Spleen (tissue), 13 donors: ENCODE measurements at places on chromosomes 7 and 10. TPM values are rescaled to one million over a fixed set of nuclear protein-coding genes. Genes with fewer than 3 reads are reported as not detected.

GRCh38 chr10:4749271-4749574, 76.8 kb upstream of the AKR1E2 start:
- no peak for DNase-seq
- no peak overlapping the region for H3K4me3 ChIP-seq
- H3K27me3 ChIP-seq: peaks cover under 1% of the 10 kb centered on the region
- H3K27ac ChIP-seq: no peak overlapping the region

The SPDYE6 gene
- total RNA-seq: not detected

The CRYGN gene
- total RNA-seq: 0.17 TPM

DNA sequence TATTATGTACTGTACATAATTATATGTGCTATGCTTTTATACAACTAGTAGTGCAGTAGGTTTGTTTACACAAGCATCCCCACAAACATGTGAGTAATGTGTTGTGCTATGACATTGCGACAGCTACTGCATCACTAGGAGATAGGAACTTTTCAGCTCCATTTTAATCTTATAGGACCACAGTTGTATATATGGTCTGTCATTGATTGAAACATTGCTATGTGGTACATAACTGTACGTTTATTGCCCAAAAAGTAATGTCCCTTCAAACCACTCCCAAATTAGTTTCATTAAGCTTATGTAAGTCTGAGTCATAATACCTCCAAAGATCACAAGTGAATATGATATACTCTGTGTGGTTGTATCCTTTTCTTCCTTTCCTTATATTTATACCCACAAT, 183.2 kb upstream of the POT1 start:
- no peaks in the 10 kb centered on the region for H3K4me1 ChIP-seq
- H3K27me3 ChIP-seq: no peaks in the 10 kb centered on the region
- H3K36me3 ChIP-seq: no peaks in the 10 kb centered on the region
- no peak overlapping the region for H3K27ac ChIP-seq
- no peak overlapping the region for H3K4me3 ChIP-seq
- DNase-seq: no peak

The MYL10 gene
- not detected for total RNA-seq

GRCh38 chr10:3281941-3282673, 109.5 kb upstream of the PITRM1 start:
- no peak overlapping the region for H3K4me3 ChIP-seq
- H3K27me3 ChIP-seq: no peaks in the 10 kb centered on the region
- H3K27ac ChIP-seq: no peak overlapping the region
- no peaks in the 10 kb centered on the region for H3K4me1 ChIP-seq
- DNase-seq: no peak
- H3K36me3 ChIP-seq: no peaks in the 10 kb centered on the region

The NEURL1 gene
- 2.2 TPM for total RNA-seq

DNA sequence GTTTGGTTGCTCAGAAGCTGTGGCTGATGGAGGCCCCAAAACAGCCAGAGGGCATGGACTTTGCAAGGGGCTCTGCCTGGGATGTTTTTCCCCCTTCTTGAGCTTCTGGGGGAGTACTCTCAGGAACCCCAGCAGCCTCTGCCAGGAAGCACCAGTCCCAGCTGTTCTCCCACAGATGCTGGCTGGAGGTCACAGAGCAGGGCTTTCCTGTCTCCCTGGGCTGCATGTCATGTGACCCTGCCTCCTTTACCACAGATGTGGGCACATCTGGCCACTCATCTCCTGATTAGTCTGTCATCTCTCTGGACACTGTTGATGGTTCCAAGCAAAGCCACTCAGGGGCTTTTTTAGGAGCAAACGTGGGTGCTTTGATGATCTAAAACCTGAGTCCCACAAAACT, 136.7 kb downstream of the NEURL1 start:
- peaks cover 6% of the 10 kb centered on the region for H3K4me1 ChIP-seq
- no peak overlapping the region for H3K27ac ChIP-seq
- H3K4me3 ChIP-seq: no peak overlapping the region
- no peaks in the 10 kb centered on the region for H3K27me3 ChIP-seq
- DNase-seq: no peak
- peaks cover 49% of the 10 kb centered on the region for H3K36me3 ChIP-seq

The TLX1 gene
- total RNA-seq: 31.1 TPM

- H3K36me3 ChIP-seq: no peaks in the 10 kb centered on the region
- H3K4me1 ChIP-seq: peaks cover 8% of the 10 kb centered on the region
- DNase-seq: peak; percentile 92
- H3K27me3 ChIP-seq: no peaks in the 10 kb centered on the region
- H3K4me3 ChIP-seq: no peak overlapping the region
Measured at GRCh38 chr10:71383972-71384687, 12.6 kb upstream of the CDH23 start.

DNA sequence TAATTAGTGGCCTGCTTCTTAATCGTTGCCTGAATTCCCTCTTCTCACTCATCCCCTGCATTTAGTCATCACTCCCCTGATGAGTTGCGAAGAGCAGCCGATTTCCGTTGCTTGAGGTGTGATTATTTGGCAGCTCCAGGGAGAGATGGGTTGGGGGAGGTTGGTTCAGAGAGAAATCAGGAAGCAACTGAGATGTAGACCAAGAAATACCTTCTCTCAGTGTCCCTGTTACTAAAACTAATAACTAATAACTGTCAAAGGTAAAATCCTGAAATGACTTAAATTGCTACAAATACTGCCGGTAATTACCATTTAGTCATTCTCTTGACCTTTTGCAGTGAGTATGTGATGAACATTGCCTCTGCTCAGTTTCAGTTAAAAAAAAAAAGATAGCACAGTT, 76.9 kb downstream of the ELMO1 start:
- no peak overlapping the region for H3K27ac ChIP-seq
- DNase-seq: no peak
- H3K4me1 ChIP-seq: peaks cover 5% of the 10 kb centered on the region
- peaks cover 19% of the 10 kb centered on the region for H3K36me3 ChIP-seq

GRCh38 chr7:38306171-38306570, 32.7 kb upstream of the TARP start:
- H3K36me3 ChIP-seq: no peaks in the 10 kb centered on the region
- no peak for DNase-seq
- peaks cover 13% of the 10 kb centered on the region for H3K4me1 ChIP-seq
- no peak overlapping the region for H3K4me3 ChIP-seq
- H3K27me3 ChIP-seq: peaks cover under 1% of the 10 kb centered on the region

The TLL2 gene
- 0.70 TPM for total RNA-seq

DNA sequence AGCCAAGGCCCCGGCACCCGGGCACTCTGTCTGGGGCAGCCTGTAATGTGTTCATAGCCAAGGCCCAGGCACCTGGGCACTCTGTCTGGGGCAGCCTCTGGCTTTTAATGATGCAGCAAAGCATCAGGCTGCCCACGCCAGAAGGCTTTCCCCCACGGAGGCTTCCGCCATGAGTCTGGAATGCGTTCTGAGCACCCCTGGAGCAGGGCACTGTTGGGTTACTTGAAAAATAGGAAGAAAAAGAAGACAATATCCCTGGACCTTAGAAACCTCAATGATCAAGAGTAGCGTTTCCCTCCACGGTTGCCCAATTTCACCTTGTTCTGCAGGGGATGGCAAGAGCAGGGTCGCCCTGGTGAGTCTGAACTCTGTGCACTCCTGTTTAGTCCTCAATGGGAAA, 565.0 kb downstream of the PTPRN2 start:
- no peak overlapping the region for H3K27ac ChIP-seq
- H3K27me3 ChIP-seq: peaks cover 6% of the 10 kb centered on the region
- H3K36me3 ChIP-seq: no peaks in the 10 kb centered on the region
- H3K4me1 ChIP-seq: peaks cover 3% of the 10 kb centered on the region
- no peak for DNase-seq

The SMKR1 gene
- total RNA-seq: not detected

DNA sequence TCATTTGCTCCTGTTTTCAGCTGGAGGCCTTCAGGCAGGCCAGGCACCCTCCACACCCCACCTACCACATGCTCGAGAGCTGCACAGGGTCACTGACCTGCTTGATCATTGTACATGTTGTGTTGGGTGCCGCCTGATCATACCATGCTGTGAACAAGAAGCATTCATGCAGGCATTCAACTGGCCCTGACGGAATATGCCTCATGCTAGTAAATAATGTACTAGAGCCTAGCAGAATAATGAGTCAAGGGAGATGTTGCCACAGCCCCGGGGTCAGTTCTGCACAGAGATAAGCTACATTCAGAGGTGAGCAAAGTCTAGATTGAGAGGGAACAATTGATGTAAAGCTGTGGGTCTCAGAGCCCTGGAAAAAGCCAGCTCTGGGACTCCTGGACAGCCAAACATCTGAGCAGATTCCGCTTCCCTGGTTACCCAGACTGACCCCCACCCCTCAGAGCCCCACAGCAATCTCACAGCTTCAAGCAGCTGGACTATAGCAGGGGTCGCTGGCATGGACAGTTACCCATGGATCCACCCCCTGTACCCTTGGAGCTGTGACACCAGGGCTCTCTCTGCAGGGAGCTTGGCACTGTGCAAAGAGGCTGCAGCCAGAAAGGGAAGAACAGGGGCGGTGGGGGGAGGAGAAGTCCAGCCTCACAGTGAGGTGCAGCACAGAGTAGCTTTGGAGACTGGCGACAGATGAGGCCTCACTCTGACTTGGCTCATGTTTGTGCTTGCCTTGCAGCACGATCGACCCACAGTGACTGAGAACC, 86.6 kb downstream of the FRMPD2 start:
- H3K4me3 ChIP-seq: no peak overlapping the region
- no peak for DNase-seq
- H3K4me1 ChIP-seq: no peaks in the 10 kb centered on the region
- H3K27ac ChIP-seq: no peak overlapping the region
- peaks cover under 1% of the 10 kb centered on the region for H3K27me3 ChIP-seq

The PSMC2 gene
- total RNA-seq: 95.2 TPM

The MPP7 gene
- 7.5 TPM for total RNA-seq

GRCh38 chr7:25359471-25360059, 131.3 kb upstream of the NPVF start:
- H3K4me3 ChIP-seq: no peak overlapping the region
- DNase-seq: no peak
- peak overlapping the region; percentile 38 for H3K27ac ChIP-seq
- no peaks in the 10 kb centered on the region for H3K27me3 ChIP-seq

- H3K27me3 ChIP-seq: no peaks in the 10 kb centered on the region
- no peaks in the 10 kb centered on the region for H3K4me1 ChIP-seq
- no peaks in the 10 kb centered on the region for H3K36me3 ChIP-seq
- H3K4me3 ChIP-seq: no peak overlapping the region
Measured at GRCh38 chr10:76581506-76582256, 1055.9 kb downstream of the KCNMA1 start.

- DNase-seq: peak; percentile 13
- peaks cover 21% of the 10 kb centered on the region for H3K4me1 ChIP-seq
- H3K27ac ChIP-seq: no peak overlapping the region
- no peak overlapping the region for H3K4me3 ChIP-seq
- H3K27me3 ChIP-seq: no peaks in the 10 kb centered on the region
- peaks cover 38% of the 10 kb centered on the region for H3K36me3 ChIP-seq
Measured at GRCh38 chr7:5627745-5628547, 153.5 kb downstream of the RNF216 start.

DNA sequence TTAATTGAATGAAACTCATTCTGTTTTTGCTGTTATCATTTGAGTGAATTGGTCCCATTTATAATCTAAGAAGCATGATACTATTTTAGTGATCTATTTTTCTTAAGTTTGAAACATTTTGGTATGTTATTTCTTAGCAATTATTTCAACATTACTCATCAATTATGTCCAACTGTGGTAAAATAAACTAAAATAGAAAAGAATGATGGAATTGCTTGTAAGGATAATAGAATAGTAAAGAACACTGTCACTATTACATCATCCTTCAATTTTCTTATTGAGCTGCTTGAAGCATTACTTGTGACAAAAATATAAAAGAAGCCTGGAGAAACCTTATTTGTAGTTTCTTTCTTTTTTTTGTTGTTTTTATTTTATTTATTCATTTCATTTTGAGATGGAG, 42.4 kb downstream of the ZNF487 start:
- H3K36me3 ChIP-seq: peaks cover 23% of the 10 kb centered on the region
- no peaks in the 10 kb centered on the region for H3K27me3 ChIP-seq
- no peak for DNase-seq

The TACC2 gene
- total RNA-seq: 7.8 TPM

The CYP2C19 gene
- not detected for total RNA-seq

GRCh38 chr7:75637854-75638593, 100.7 kb downstream of the HIP1 start:
- H3K36me3 ChIP-seq: no peaks in the 10 kb centered on the region
- H3K4me3 ChIP-seq: peak overlapping the region; percentile 61
- H3K27me3 ChIP-seq: no peaks in the 10 kb centered on the region
- peak overlapping the region; percentile 88 for H3K27ac ChIP-seq
- DNase-seq: no peak

DNA sequence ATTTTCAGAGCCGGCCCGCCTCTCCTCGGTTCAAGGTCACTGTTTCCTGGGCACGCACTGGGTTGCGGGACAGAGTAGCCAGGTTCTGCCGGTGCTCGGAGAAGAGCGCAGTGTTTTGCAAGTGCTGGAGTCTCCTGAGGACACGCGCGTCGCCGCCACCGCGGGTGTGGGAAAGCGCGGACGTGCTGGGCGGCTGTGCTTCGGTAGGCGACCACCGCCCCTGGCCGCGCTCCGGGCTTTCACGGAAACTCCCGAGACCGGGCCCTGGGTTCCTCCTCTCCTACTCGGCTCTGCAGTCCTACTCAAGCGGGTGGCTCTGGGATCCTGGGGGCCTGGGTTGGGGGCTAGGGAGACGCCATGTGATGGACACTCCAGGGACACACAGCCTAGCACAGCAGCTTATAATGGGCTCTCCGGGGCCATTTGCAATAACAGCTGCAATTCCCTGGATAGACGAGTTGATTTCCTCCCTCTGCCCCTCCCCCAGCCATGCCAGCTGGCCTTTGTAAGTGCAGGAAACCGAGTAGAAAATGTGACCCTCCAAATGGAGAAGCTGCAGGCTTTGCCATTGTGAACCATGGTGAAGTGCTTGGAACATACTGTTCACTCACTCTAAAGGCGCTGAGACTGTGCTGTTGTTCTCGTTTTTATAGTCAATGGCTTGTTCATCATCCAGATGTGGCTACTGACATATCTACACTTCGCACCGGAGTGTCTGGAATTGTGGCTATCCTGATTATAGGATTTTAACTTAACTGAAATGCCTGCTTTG, 2.1 kb downstream of the FRAT1 start:
- H3K27me3 ChIP-seq: no peaks in the 10 kb centered on the region
- no peaks in the 10 kb centered on the region for H3K36me3 ChIP-seq
- peak overlapping the region; percentile 95 for H3K4me3 ChIP-seq
- peaks cover 17% of the 10 kb centered on the region for H3K4me1 ChIP-seq
- peak overlapping the region; percentile 99 for H3K27ac ChIP-seq

DNA sequence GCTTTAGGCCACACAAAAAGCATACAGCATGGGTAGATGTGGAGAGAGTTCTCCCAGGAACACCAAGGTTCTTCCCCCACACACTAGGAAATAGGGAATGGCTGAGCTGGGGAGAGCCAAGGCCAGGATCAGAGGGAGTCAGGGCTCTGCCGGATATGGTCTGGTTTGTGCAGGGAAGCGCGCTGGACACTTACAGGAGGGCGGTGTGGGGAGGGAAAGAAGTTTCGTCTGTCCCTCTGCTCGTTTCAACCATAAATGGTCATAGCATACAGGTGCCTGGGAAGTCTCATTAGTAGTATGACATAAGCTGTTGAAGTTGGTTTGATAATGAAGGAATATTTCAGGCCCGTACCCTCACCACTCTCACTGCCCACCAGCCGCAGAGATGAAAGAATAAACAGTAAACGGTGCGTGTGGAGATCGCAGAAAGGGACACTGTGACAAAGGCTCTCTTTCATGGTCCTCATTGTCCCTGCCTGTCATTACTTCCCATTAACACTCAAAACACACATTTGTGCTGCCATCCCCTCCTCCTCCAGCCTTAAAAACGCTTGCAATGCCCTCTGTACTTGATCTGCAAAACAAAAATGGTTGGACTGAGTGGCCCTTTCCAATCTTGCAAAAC, 207.2 kb downstream of the CELF2 start:
- peak overlapping the region; percentile 79 for H3K27ac ChIP-seq
- H3K4me3 ChIP-seq: no peak overlapping the region
- DNase-seq: no peak
- no peaks in the 10 kb centered on the region for H3K27me3 ChIP-seq
